ENCODE measurements at places on chromosomes 2 and 18.

DNA sequence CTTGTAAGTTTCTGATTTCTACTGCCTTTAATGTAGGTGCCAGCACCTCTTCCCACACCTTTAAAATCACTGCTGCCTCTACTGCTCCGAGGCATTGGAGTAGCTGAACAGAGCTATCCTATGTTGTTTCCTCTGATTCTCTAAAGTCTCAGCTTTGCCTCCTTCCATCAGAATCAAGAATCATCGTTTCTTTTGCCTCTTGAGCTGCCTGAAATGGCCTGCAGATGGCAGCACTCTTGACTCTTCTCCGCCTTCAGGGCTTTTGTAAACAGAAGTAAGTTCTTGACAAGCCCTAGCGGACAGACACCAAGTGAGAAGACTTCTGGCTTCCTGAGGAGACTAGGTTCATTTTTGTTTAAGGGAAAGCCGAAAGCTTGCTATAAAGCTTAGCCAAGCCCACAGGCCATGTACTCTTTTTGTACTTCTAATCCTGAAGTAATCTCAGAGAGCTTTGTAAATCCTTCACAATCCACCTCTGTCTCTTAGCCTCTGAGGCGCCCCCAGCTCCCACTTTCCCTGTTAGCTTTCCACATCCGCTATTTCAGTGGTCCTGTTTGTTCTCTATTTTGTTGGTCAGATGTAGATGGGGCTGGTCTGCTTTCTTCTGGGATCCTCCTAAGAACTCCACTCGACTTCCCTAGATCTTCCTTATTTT lies 48.4 kb downstream of the GTF3C3 start:
- peak; percentile 40 for DNase-seq

GRCh38 chr2:62432407-62432806 lies 73.6 kb downstream of the TMEM17 start:
- DNase-seq: no peak

DNA sequence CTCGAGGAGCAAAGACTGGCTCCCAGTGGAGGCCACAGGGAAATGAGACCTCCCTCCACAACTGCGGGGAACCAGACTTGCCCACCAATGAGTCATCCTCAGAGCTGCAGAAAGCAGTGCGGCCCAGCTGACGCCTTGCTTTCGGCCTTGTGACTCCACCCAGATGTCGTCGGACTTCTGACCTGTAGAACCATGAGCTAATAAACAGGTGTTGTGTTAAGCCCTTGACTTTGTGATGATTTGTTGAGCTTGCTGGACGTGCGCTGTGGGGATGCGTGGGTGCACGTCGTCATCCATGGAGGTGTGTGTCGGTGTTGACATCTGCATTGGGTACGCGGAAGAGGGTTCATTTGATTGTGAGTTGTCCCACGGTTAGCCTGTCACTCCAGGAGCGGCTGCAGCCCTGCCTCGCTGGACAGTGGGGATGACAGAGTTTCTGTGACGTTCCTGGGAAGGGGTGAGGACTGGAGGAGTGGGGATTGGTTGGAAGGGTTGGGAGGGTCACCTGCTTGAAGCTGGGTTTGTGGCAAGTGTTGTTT lies 154.1 kb downstream of the SH3BP4 start:
- no peak for DNase-seq

DNA sequence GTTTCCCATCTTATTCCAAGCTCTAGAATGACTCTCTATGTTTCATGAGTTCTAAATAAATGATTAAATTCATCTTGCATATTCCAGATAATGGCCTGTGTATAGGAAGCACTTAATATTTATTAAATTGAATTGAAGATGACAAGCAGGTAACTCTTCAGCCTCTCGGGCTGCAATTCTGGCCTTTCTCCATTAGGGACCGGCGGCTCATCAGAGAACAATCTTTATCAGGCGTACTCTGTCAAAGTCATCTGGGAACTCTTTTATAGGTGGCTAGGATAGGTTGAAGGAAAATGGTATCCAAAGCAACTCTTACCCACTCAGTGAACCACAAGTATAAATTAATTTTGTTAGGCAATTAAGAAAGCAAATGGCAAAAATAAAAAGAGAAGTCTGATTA lies 308.5 kb downstream of the NOL4 start:
- no peak for DNase-seq

DNA sequence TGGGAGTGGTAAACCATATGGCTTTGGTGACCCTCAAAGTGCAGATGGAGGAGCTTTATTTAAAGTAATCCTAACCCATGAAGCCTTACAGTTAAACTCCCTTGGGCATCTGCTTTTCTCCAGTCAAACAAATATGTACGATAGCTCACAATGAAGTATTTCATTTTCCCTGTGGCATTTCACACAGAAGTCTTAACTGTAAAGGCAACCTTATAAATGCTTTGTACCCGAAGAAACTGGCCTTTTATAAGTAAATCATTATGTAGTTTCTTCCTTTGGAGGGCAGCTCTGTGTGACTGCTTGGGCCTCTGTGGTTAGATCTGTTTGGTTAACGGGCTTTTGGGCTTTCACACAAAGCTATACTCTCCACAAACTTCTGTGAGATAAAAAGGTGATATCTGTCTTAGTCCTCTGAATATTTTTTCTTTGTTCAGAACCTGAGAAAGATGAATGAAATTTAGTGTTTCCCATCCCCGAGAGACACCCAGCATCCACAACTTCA lies 46.6 kb downstream of the SCN1A start:
- no peak for DNase-seq

DNA sequence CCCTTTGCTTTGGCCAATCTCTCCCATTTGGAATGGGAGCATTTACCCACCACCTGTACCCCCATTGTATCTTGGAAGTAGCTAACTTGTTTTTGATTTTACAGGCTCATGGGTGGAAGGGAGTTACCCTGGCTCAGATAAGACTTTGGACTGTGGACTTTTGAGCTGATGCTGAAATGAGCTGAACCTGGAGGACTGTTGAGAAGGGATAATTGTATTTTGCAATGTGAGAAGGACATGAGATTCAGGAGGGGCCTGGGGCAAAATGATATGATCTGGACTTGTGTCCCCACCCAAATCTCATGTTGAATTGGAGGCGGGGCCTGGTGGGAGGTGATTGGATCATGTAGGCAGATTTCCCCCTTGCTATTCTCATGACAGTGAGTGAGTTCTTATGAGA lies 58.6 kb upstream of the ZFP36L2 start:
- no peak for DNase-seq

DNA sequence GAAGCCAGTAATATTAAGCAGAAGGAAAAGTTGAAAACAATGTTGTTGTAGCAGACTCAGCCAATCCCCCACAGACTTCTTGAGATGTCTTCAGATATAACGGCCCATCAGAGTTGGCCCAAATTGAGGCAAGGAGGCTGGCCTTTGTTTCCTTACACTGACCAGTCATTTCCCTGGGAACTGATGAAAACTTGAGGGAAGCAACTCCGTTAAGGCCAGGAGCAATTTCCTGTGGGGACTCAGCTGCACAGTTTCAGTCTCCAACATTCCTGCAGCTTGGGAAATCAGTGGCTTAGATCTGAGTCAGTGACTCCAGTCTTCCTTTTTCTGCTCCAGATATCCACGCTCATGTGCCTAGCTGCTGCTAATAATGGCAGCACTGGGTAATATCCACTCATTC lies 75.7 kb downstream of the FTCDNL1 start:
- no peak for DNase-seq

DNA sequence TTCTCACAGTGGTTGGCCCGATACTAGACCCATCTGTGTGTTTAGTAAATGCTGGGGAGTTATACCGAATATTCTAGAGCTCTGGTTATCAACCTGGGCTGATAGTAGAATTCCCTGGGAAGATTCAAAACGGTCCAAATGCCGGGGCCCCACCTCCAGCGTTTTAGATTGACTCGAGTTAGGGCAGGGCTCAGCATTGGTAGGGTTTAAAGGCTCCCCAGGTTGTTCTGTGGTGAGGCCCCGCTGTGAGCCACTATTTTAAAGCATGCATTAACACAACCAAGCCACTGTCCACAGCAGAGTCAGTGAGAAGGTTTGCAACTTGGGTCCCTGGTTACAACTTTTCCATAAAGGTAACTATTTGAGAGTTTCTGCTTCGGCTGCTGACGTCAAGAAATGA lies 73.6 kb downstream of the DYSF start:
- DNase-seq: no peak

- no peak for DNase-seq
Measured at GRCh38 chr2:20992201-20992711, 51.6 kb downstream of the APOB start.

GRCh38 chr18:57728941-57729511 lies 74.1 kb downstream of the ATP8B1 start:
- DNase-seq: no peak

- DNase-seq: no peak
Measured at GRCh38 chr2:132549935-132550670, 119.9 kb downstream of the LYPD1 start.

- DNase-seq: no peak
Measured at GRCh38 chr2:135551356-135551755, 20.1 kb downstream of the R3HDM1 start.

GRCh38 chr18:74825460-74825859 lies 227.8 kb downstream of the ZNF407 start:
- no peak for DNase-seq

- no peak for DNase-seq
Measured at GRCh38 chr2:64913357-64913869, 75.8 kb upstream of the SLC1A4 start.

- no peak for DNase-seq
Measured at GRCh38 chr18:74068296-74068695, 79.3 kb downstream of the FBXO15 start.

GRCh38 chr2:156472686-156473085 lies 36.5 kb downstream of the GPD2 start:
- no peak for DNase-seq

Data from activated CD4-positive, CD25-positive, alpha-beta regulatory T cell (primary cell).